ENCODE measurements at places on chromosomes 2 and 18.

- no peak for DNase-seq
Measured at GRCh38 chr2:71938659-71939587, 208.7 kb downstream of the CYP26B1 start.

DNA sequence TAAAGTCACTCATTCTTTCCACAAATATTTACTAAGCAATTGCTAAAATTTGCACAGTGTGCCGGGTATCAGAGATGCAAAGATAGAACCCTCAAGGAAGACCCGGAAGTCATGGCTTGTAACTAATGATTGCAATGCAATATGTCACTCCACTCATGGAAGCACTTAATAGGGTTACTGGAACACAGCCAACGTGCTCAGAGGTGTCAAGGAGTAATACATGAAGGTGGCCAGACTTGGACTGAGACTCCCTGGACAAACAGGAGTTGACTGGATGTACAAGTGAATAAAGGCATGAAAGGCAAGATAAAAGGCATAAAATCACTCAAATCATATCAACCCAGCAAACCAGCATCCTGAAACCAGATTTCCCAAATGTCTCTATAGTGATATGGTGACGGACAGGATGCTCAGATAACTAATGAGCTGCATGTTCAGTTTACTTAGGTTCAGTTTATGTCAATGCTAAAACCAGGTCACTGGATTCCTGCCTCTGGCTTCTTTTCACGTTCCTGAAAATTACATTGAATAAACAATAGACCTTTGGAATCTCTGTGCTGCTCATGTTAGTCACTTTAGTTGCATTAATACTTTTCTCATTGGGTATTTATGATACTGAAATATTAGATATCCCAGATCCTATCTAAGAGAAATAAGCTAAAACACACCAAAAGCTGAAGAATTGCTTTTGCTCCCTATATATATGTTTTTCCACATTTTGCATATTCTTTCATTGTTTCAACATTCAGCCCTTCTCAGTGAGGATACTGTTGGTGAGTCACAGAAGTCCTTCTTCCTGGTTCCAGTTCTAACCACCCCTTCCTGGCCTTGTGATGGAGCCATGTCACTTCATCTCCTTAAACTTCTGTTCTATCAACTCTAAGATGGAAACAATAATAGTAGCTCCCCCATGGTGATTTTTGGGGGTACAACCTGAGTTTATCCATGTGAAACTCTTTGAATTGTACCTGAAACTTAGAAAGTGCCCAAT lies 688.9 kb upstream of the ID2 start:
- no peak for DNase-seq

- no peak for DNase-seq
Measured at GRCh38 chr2:186592137-186592875, 2.5 kb downstream of the ITGAV start.

GRCh38 chr2:188897096-188897495 lies 77.1 kb upstream of the COL3A1 start:
- no peak for DNase-seq

- DNase-seq = no peak
Measured at GRCh38 chr2:239756790-239757760, 268.1 kb downstream of the NDUFA10 start.

DNA sequence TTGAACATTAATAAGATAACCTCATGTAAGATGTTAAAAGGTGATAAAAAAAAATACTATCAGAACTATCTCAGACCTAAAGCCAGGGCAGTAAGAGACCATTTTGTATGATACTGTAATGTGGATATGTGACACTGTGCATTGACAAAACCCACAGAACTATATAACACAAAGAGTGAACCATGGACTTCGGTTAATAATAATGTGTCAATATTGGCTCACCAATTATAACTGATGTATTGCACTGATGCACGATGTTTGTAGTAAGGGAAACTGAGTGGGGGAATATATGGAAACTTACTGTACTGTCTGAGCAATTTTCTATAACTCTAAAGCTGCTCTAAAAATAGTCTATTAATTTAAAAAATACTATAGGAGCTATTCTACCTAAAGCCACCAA lies 40.7 kb upstream of the PARD3B start:
- no peak for DNase-seq

DNA sequence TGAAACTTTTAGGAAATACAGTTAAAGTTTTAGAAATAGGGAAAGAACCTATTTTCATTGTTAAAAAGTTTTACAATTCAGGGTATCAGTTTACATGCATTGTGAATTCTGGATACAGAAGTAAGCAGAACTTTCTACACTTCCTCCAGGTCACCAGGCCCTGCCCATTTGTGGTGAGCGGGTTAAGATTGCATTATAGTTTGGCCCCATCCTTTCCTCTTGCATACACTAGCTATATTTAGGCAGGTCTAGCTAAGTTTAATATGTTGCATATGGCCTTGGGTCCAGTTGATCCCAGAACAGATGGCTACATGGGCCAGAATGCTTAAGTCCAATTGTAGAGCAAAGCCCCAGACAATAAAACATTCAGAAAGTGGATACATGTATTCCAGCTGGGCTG lies 4.8 kb downstream of the VWA3B start:
- DNase-seq = no peak

- no peak for DNase-seq
Measured at GRCh38 chr2:109736177-109736827, 57.8 kb upstream of the RGPD5 start.

GRCh38 chr2:97726261-97727064 lies 13.1 kb downstream of the ZAP70 start:
- DNase-seq = no peak

- DNase-seq = no peak
Measured at GRCh38 chr2:202541137-202541536, 93.6 kb upstream of the FAM117B start.

DNA sequence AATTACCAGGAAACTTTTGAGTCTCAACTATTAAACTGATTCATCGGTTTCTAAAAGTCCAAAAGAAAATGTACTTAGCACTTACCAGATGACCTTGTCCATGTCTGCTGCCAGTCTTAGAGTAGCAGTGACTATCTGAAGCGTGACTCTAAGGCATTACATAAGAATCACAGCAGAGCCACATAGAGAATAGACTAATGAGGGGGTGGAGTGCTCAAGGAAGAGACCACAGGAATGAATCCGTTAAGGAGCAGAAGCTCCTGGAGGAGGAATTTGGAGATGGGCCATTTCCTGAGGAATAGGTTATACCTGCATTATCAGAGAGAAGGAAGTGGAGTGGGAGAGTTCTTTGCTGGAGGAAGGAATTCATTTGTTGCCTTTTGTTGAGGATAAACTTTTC lies 116.0 kb downstream of the MAP3K20 start:
- DNase-seq = no peak

DNA sequence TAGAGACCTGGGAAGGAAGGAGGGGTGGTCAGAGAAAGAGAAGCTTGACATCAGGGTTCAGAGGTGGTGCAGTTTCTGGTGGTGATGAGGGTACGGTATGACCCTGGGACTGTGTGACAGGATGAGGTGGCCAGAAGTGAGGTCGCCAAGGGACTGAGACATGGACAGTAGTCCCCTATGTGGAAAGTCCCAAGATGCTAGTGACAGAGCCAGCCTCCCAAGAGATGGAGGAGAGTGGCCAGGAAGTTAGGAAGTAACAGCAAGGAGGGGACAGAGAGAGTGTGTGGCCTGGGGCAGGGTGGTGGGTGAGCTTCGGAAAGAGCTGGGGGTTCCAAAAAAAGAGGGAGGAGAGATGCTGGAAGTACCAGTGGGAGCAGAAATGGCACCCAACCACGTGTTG lies 66.0 kb downstream of the SMAD7 start:
- DNase-seq = no peak

DNA sequence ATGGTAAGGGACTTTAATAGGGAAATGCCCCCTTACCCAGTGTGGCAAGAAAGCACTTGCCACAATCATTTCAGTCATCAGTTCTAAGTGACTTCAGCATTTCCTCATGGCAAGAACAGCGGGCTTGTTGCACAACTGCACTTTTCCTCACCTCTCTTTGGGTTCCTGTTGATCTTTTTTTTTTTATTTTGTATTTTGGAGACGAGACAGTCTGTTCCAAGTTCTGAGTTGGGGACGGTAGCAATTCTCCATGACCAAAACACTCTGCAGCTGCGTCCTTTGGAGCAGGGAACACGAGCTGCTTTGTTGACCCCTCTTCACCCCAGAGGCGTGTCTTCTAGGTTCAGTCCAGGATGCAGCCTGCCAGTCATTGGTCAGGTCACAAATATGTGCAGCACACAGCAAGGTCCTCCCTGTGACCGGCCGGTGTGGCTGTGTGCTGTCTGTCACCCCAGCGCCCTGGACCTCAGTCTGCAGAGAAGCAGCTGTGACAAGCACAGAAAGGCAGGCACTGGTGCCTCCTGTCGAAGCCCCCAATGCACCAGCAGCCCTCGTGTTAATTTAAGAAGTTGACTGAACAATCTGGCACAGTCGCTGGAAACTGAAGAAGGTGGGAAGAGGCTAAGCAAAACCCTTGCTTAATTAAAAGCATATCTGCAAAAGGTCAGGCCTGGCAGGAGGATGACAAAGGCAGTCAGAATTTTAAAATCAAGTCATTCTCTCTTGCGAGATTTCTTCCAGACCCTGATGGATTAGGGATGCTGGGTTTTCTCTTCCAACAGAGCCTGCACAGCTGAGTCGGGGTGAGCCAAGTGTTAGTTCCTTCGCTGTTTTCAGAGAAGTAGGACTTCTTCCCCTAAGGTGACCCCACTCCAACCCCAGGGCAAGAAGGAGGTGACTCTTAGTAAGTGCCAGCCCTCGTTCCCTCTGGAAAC lies 96.7 kb upstream of the COPS8 start:
- DNase-seq = no peak

DNA sequence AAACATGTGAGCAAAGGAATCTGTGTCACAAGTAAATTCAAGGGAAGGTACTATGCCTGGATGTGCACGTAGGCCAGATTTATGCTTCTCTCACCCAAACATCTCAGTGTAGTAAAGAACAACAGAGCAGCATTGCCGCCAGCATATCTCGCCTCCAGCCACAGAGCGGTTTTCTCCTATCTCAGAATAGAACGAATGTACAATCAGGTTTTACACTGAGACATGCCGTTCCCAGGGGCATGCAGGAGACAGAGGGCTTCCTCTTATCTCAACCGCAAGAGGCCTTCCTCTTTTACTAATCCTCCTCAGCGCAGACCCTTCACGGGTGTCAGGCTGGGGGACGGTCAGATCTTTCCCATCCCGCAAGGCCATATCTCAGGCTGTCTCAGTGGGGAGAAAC lies 175.3 kb downstream of the RPIA start:
- no peak for DNase-seq

DNA sequence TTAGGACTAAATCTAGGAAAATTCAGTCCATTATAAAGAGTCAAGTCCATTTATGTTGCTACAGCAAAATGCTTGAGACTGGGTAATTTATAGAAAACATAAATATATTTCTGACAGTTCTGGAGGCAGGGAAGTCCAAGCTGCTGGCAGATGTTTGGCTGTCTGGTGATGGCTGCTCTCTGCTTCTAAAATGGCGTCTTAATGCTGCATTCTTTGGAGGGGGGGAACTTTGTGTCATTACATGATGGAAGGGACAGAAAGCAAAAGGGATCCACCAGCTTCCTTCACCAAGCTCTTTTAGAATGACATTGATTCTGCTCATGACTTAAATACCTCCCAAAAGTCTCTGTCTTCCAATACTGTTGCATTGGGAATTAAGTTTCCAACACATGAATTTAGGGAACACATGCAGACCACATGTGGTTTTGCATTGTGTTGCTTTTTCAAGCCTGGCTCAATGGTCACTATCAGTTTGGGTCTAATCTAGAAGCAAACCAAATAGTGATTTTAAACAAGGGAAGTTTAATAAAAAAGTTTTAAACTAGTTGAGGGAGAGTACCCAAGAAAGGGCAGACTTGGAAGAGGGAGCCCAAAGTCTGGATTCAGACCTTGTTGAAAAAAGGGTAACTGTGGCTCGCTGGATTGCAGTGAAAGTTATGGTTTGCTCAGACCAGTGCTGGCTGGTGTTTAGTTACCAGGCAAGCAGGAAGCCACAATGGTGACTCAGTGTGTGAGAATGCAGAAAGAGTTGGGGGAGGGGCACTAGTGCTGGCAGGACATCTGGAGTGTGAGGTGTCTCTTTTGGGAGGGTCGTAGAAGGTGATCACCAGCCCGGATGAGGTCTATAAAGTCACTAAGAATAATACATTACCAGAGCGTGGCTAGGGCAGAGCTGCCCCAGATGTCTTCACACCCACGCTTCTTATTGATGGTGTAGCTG lies 30.8 kb downstream of the C18orf54 start:
- DNase-seq = no peak

All from activated T-helper 1 cell treated with anti-CD3 and anti-CD28 coated beads, Interleukin-2, amount 50 U/mL, for 16 hours (primary cell).